ENCODE measurements at places on chromosomes 11 and 22. TPM values are rescaled to one million over a fixed set of nuclear protein-coding genes. Genes with fewer than 3 reads are reported as not detected.

C11orf91 gene
- not detected for total RNA-seq

THOC5 gene
- total RNA-seq = 21.7 TPM

BDNF gene
- total RNA-seq = 0.06 TPM

DNAJC4 gene
- total RNA-seq = 34.5 TPM

LRRC56 gene
- 2.0 TPM for total RNA-seq

FGF3 gene
- total RNA-seq = not detected

KDM4E gene
- not detected for total RNA-seq

GUCY1A2 gene
- total RNA-seq = 6.5 TPM

PATE2 gene
- not detected for total RNA-seq

C11orf16 gene
- not detected for total RNA-seq

ISX gene
- not detected for total RNA-seq

OR51B4 gene
- not detected for total RNA-seq

Data from pancreas (tissue), 10 donors.